Stimulated activated CD4-positive, alpha-beta T cell treated with anti-CD3 and anti-CD28 coated beads, Interleukin-1b, Interleukin-23, amount 100 ng/mL, for 4 hours (primary cell): ENCODE measurements at places on chromosomes 11 and 22.

- DNase-seq = no peak
Observed at GRCh38 chr11:122071709-122072202, 44.3 kb downstream of the BLID start.

- no peak for DNase-seq
Observed at GRCh38 chr11:14424096-14424495, 65.1 kb upstream of the RRAS2 start.

DNA sequence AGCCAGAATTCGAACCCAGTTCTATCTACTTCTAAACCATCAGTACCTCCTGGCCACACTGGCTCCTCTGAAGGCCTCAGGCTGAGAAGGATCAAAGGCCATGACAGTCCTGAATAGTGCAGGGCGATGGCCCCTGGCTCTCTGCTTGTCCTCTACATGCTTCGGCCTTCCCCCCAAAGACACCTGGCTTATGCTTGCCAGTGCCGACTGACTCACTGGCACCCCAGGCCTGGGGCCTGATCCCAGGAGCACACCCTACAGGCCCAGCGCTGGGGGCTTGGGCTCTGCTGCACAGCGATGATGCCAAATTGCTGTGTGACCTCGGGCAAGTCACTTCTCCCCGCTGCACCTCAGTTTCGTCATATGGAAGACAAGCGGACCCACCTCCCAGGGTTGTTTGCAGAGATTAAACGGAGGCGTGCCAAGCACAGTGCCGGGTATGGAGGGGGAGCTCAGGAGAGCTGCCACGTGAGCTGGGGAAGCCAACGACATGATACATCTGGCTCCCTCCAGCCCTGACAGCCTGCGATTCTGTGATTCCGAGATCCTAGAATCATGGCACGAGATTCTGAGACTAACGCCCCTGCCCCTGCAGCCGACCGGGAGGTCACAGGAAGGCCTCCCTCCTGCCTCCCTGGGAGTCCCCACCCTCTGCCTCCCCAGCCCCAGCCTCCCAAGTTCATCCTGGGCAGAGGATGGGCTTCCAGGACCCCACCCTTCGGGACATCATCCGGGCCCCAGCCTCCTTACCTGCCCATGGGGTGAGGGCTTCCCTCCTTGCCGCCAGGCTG is 1.0 kb downstream of the SSTR3 start:
- DNase-seq = no peak

DNA sequence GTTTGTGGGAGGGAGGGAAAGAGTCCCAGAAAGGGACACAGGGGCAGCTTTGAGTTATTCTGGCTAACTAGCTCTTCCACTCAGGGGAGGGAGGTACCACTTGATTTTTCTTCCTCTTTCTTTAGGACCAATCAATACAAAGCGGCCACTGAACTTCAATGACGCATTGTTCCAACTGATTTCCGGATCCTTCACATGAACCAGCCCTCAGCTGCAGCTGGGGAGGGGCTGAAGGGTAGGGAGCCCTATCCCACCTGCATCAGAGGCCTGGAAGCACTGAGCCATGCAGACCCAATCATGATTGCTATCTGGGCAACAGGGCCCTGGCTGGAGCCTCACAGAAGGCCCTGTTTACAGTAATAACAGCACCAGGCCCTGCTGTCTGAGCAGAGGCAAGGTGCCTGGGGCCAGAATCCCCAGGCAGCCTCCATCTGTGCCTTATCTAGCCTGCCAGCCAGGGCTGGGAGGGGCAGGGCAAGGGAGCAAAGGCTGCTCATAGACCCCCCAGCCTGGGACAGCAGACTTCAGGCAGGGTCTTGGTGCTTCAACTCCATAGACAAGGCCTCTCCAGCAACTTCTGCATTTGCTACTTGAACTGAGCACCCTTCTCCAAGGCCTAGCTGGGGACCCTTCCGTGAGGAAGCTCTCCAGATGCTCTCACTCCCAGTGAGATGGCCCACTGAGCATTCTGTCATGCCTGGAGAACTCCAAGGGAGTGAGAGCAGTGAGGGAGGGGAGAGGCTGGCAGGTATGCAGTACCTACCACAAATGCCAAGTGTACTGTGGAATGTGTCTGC is 22.5 kb downstream of the CLPB start:
- DNase-seq = no peak

- no peak for DNase-seq
Observed at GRCh38 chr11:44957040-44957515, 6.4 kb upstream of the TP53I11 start.

DNA sequence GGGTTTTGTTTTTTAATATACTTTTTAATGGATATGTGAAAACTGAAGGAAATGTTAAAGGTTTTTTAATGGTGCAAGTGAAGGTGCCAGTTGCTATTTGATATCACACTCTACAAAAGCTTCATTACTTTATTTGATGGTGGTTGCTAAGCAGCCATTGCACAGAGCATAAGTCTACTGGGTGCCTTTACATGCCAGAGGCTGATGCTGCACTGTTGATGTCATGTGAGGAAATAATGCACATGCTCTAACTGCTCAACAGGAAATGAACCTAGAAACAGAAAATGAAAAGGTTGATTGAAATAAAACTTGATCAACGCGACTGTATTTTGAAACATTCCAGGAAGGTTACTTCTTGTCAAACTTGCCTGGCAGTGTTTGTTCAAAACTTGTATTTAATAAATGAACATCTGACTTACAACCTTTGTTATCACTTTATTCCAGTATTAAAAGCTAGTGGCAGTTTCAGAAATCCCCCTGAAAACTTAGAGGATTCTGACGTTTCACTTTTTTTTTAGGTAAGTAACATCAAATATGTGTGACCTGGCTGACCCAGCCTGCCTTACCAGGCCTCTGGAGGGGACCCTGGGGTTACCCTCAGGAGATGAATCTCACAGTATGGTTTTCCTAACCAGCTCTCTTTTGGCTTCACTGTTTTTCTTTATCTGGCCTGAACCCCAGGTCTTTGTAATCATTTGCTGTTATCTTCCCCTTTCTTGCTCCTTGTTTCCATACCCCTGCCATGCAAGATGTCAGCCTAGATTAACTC is 2.4 kb upstream of the ATP5MG start:
- DNase-seq = no peak

GRCh38 chr11:6191742-6192141 is 7.3 kb upstream of the OR52W1 start:
- no peak for DNase-seq

- no peak for DNase-seq
Observed at GRCh38 chr22:18024956-18025720, 777 bp upstream of the MICAL3 start.

GRCh38 chr22:25390297-25391240 is 171.1 kb downstream of the CRYBB2 start:
- DNase-seq = no peak

DNA sequence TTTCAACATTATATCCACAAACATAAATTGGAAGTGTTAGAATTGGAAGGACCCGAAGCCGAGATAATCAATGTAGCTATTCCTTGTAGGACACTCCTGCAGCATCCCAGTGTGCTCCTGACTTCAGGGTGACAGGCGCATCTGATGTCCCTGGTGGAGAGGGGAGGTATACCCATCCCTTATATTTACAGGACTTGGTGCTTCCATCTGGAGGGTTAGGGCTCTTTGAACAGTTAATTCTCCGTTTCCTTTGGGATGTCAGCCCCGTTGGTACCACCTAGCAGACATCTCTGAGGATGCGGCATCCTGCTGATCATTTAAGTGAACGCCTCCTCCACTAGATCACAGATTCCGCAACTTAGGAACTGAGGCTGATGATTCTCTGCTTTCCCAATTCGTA is 451.3 kb downstream of the OPCML start:
- no peak for DNase-seq

- no peak for DNase-seq
Observed at GRCh38 chr11:25860677-25861450, 471.1 kb upstream of the ANO3 start.

DNA sequence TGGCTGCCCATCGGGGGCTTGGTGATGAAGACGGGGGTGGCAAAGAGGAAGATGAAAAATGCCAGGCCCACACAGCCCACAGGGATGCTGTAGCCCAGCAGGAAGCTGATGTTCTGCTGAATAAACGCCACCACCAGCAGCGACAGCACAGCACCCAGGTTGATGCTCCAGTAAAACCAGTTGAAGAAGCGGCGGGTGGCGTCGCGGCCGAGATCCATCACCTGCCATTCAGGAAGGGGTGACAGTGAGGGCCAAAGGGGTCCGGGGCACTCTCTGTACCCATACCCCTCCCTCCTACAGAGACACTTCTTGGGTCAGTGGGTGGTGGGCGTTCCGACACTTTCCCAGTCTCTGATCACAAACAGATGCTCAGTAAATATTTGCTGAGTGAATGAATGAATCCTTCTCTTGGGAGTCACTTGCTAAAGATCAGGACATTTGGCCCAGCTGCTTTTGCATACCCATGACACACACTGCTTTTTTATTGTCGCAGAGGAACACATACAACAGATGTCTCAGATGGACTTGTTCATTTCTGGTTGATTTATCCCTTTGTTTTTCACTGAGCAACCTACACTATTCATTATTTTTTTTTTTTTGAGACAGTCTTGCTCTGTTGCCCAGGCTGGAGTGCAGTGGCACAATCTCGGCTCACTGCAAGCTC is 5.2 kb downstream of the SLC15A3 start:
- DNase-seq = no peak

DNA sequence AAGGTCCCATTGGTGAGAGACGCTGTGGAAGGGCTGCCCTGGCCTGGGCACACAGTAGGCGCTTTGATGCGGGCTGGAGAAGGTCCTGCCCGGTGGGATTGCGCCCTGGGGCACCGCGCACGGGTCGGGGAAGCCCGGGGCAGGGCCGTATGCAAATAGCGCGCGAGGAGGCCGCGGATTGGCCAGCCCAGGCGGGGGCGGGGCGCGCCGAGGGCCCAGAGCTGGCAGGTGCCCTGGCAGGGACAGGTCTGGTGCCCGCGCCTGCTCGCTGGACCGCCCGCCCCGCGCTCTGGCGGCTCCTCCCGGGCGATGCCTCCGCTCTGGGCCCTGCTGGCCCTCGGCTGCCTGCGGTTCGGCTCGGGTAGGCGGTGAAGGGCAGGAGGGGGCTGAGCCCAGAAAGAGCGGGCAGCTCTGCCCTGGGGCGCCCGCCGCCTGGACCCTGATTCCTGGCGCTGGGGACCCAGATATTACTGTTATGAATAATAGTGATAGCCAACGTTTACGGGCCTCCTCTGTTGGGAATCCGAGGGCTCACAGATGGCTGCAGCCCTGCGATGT is at the start of gene UPK3A:
Gene UPK3A (plus strand): TSS at position 245 of the 558 bp plus-strand sequence. CDS start 65 bp downstream, at position 310.
- DNase-seq = peak; percentile 55

GRCh38 chr11:131629925-131630540 is 259.6 kb downstream of the NTM start:
- DNase-seq = no peak

GRCh38 chr11:76443268-76443980 is 1.4 kb upstream of the EMSY start:
- DNase-seq = no peak

GRCh38 chr11:28849053-28849452 is 740.9 kb downstream of the METTL15 start:
- DNase-seq = no peak

GRCh38 chr11:127027789-127028188 is 27.2 kb upstream of the KIRREL3 start:
- DNase-seq = no peak

DNA sequence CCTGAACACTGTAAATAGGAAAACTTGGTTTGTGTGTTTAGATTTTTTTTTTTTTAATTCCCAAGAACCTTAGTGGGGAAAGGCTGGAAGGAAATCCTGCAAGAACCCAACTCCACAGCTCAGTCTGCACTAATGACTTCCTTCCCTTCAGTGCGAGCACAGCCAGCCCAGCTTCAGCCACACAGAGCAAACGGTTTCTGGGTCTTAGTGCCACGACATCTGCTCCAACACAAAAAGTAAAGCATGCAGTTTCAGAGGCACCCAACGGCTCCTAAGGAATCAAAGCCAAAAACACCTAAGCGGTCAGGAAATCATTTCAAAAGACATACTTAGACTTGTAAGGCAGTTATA is 236.1 kb downstream of the TTC28 start:
- DNase-seq = no peak

GRCh38 chr22:31099386-31099785 is 8.0 kb downstream of the SELENOM start:
- DNase-seq = no peak

GRCh38 chr11:34236572-34236971 is 121.2 kb downstream of the ABTB2 start:
- DNase-seq = no peak
